ENCODE measurements at places on chromosomes 3 and 15. TPM values are rescaled to one million over a fixed set of nuclear protein-coding genes. Genes with fewer than 3 reads are reported as not detected.

GRCh38 chr3:52079958-52080357 is 23.6 kb upstream of the DUSP7 start:
- H3K36me3 ChIP-seq: peaks cover 14% of the 10 kb centered on the region
- no peaks in the 10 kb centered on the region for H3K4me1 ChIP-seq
- H3K4me3 ChIP-seq: no peak overlapping the region
- no peak overlapping the region for H3K27ac ChIP-seq

DNA sequence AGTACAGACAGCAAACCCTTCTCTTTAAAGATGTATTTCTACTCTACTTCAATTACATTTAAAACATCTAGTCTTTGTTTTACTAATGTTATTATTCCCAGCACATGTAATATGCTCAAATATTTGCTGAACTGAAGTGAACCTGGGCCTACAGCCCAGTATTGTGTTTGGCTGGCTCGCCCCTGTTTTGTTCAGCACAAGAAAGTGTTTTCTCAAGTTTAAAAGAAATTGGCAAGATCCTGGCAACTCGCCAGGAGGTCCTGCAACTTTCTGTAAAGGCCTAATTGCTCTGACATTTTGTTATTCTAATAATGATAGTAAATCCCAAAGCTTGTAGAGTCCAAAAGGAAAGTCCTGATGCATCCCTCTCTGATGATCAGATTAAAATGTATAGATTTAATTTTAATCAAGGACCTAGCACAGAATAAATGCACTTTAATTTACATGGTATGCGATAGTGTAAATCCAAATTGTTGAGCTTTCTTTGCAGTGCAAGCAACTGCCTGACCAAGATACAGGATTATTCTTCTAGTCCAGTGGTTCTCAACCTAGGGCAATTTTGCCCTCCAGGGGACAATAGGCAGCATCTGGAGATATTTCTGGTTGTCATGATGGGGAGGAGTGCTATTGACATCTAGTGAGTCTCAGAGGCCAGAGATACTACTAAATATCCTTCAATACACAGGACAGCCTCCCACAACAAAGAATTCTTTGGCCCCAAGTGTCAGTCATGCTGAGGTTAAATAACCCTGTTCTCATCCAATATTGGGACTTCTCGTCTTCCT is 35.7 kb upstream of the TMOD3 start:
- H3K36me3 ChIP-seq: no peaks in the 10 kb centered on the region
- no peak overlapping the region for H3K4me3 ChIP-seq
- H3K27me3 ChIP-seq: no peaks in the 10 kb centered on the region
- DNase-seq: no peak

DNA sequence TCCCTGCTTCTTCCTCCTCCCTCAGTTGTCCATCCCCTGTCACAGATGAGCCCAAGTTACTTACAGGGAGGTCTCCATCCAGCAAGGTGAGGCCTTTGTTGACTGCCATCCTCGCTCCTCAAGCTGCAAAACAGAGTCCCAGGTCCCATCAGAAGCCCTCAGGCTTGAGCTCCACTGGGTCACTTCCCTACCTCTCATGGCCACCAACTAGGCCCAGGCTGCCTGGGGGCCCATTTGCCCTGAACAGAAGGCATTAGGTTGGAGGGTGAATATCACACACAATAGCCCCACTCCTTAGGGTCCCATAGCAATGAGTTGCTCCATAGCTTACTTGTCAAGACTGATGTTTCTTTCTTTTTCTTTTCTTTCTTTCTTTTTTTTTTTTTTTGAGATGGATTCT is 1.8 kb downstream of the PLIN1 start:
- H3K4me3 ChIP-seq: no peak overlapping the region
- H3K36me3 ChIP-seq: no peaks in the 10 kb centered on the region
- no peak for DNase-seq

SAMD7 gene
- total RNA-seq: not detected

CHRFAM7A gene
- not detected for total RNA-seq

GHSR gene
- total RNA-seq: not detected

All from SJSA1 (cell line).